ENCODE measurements at places on chromosomes 3 and 15.

- DNase-seq: no peak
Measured at GRCh38 chr3:137642831-137643230, 121.3 kb upstream of the SOX14 start.

DNA sequence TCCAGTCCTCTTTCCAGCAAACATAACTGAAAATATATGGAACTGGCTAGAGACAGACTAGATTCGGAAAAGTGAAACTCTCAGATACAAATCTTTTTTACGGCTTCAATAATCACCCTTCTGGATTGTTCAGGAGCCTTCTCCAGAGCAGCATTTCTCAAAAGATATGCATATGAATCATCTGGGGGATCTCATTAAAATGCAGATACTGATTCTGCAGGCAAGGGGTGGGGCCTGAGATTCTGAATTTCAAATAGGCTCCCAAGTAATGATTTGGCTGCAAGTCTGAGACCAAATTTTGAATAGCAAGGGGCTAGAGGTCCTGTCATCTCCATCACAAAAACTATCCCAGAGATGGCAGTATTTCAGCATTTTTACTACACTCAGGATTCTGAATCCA is 165.4 kb downstream of the CTNNB1 start:
- DNase-seq: no peak

- no peak for DNase-seq
Measured at GRCh38 chr3:119331661-119332060, 37.5 kb downstream of the ARHGAP31 start.

DNA sequence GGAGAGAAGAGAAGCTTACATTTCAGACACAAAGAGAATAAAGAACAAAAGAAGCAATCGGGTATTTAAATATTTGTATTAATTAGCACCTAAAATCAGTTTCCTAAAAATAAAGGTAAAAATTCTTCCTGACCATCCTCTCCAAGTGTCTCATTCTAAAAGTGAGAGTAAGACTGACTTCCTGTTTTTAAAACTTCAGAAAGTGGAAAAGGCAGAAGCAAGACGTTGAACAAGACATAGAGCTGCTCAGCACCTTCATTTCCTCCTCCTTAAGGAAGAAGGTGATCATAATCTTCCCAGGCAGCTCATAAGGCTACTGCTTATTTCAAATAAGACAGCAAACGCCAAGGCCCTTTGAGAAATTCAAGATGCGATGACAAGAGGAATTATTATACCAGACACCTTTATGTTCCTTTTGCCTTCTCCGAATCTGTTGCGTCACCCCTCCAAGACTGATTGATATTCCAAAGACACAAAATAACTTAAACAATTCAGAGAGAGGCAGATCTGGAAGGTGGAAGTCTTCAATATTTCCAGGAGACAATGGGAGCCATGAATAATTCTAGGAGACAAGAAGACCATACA is 238.8 kb upstream of the TLE3 start:
- no peak for DNase-seq

GRCh38 chr3:194328053-194328657 is 23.0 kb downstream of the CPN2 start:
- no peak for DNase-seq

- DNase-seq: no peak
Measured at GRCh38 chr3:148420242-148420641, 277.5 kb upstream of the AGTR1 start.

DNA sequence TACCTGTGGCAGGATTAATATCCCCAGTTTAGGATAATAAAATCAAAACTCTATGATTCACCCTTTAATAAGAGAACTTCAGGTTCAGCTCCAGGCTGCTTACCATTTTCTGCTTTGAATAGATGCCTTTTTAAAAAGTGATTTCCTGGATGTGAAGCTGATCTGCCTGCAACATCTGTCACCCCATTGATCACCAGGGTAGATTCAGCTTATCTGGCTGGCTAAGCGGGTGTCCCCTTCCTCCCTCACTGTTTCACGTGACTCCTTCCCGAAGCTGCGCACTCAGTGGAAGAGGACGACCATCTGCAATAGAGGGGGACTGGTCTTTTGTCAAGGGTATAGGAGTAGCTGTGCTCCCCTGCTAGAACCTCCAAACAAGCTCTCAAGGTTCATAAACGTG is 128.1 kb downstream of the IL1RAP start:
- DNase-seq: no peak

GRCh38 chr3:116776880-116777785 is 67.6 kb downstream of the TUSC7 start:
- no peak for DNase-seq

- DNase-seq: no peak
Measured at GRCh38 chr15:98953000-98953787, 54.4 kb downstream of the PGPEP1L start.

DNA sequence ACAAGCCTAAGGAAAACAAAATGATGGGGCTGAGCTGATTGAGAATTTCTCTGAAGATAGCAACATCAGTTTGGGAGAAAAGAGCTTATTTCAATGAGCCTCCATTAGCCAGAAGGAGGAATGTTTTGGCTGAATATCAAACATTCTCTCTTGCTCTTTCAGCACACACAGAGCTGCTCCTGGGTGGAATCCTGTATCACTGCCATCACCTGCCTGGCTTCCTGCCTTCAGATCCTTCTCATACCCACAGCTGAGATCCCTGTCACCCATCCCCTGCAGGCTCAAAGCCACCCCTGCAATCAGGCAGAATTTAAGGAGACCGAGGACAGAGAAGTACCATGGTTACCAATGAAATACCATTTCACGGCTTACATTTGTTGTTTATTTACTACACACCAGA is 27.2 kb upstream of the SYN2 start:
- DNase-seq: no peak

DNA sequence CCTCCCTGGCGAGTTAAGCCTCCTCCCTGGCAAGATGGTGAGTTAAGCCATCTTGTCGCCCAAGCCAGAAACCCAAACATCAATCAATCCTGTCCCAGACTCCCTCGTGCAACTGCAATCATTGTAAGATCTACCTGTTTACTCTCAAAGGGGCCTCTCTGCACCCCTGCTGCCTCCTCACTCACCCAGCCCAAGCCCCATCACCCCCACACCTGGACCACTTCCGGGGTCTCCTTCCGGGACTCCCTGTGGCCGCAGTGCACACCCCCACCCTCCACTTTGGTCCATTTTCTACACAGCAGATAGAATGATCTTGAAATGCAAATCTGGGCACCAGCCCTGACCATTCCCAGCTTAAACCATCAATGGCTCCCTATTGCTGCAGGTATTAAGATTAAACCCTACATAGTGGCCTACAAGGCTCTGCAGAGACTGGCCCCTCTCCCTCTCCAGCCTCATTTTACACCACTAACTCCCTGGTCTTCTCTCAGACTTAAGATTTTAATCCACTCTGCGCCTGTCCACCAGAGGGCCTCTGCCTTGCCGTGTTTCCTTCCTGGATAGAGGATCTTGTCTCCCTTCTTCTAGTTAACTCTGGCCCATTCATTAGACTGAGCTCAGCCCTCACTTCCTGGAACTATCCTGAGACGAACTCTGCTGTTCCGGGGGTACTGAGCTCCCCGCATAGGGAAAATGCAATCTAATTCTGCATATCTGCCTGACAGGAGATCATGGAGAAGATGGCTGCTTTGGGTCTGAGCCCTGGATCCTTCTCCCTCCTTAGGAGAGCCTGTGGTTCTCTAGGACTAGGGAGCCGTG is 41.9 kb upstream of the SLC6A1 start:
- DNase-seq: no peak

GRCh38 chr3:159779883-159780282 is 208.8 kb upstream of the IL12A start:
- no peak for DNase-seq

Data from stimulated activated CD8-positive, alpha-beta memory T cell treated with anti-CD3 and anti-CD28 coated beads, Interleukin-7, amount 100 ng/mL, for 1 hour (primary cell).